ENCODE measurements at places on chromosomes 11 and 22.

DNA sequence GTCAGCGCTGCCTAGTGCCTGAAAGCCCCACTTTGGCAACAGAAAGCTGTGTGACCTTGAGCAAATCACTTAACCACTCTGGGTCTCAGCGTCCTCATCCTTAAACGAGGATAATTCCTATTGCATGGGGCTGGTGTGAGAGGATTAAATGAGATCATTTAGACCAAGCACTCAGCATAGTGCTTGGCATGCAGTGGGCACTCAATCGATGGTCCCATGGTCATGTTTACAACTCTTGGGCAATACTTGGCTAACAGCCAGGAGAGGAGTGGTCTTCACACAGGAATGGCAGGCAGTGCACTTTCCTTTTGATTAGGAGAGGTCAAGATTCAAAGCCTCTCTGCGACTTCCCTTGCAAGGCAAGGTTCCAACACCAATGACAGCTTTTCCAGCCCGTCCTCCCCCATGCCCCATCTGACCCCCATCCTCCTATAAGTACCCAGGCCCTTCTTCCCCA, 14.1 kb downstream of the TNKS1BP1 start:
- no peak for DNase-seq

DNA sequence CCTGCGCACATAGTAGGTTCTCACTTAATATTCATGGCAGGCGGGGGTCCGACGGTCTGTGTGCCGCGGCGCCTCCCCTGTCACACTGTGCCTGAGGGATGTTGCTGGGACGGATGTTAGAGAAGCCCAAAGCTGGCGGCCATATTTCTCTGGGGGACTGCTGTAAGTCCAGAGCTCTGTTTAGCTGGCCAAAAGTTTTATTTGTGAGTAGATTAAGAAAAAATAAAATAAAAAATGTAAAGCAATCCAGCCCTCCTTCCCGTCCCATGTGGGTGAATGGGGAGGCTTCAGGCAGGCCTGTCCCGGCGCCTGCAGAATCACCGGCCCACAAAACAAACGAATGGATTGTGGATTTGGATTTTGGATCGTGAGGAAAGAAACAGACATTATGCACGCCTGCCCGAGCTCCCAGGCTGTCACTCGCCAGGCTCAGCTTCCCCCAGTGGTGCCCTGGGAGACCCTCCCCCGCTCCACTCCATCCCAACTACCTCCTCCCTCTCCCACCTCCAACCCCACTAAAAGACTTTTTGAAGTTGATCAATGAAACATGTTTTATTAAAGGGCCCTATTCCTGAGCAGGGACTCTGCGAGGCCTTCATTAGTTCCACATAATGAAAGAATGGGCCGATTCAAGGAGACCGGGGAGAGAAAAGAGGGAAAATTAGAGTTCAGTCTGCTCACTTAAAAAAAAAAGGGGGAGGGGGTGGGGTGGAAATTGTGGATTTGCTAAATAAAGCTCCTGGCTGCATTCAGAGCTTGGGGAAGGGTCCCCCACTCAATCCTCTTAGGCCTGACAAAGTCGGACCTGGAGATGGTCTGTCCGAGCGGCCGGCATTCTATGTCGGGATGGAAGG, 20.4 kb upstream of the SCUBE1 start:
- no peak for DNase-seq

GRCh38 chr22:24404561-24405275, 22.7 kb upstream of the ADORA2A start:
- DNase-seq: no peak

DNA sequence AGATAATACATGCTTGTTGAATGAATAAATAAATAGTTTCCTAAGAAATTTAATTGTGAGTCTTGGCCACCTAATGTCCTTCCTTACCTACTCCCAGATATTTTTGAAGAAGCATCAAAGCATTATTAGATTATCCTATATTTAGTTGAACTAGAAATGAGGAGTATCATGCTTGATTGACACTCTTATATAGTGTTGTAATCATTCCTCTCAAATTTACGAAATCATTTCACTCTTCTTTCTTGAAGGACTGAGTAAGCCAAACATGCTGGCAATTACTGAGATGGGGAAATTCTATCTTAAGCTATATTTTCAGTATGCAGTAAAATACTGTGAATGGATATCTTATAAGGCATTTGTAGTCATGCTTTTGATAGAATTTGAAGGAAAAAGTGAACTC, 189.0 kb downstream of the LUZP2 start:
- DNase-seq: no peak

GRCh38 chr22:25735650-25736049, 6.3 kb upstream of the MYO18B start:
- DNase-seq: no peak

DNA sequence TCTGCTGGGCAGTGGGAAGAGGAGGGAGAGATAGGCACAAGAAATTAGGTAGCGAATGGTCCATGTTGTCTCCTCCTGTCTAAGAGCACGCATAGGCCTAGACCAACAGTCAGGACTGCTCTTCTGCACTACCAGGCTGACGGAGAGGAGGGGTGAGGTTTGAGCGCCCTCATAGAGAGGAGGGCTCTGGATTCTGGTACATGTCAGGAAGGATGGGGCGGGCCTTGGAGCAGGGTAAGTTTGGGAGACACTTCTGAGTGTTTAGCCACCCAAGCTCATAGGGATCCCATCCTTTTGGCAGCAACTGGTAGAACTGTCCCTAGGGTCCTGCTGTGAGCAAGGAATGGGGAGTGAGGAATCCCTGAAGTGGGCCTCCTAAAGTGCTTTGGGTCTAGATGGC, 60.4 kb downstream of the KCNC1 start:
- DNase-seq: no peak

GRCh38 chr11:45525393-45525792, 140.0 kb downstream of the CHST1 start:
- no peak for DNase-seq

DNA sequence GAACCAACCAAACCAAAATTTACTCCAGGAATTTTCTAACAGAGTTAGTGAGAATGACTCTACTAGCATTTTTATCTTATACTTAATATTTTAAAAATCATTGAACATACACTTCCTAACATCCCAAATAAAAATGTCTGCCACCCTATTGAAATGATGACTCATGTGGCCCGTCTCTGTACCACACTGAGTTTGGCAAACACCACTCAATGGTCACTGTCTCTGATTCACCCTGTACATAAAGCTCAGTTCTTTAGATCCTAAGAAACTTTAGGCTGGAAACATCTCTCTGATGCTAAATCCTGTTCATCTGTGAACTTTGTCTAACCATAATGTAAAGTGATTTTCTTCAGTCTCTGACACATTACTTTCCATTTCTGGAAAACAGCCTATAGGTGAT, 182.0 kb downstream of the CWF19L2 start:
- no peak for DNase-seq

DNA sequence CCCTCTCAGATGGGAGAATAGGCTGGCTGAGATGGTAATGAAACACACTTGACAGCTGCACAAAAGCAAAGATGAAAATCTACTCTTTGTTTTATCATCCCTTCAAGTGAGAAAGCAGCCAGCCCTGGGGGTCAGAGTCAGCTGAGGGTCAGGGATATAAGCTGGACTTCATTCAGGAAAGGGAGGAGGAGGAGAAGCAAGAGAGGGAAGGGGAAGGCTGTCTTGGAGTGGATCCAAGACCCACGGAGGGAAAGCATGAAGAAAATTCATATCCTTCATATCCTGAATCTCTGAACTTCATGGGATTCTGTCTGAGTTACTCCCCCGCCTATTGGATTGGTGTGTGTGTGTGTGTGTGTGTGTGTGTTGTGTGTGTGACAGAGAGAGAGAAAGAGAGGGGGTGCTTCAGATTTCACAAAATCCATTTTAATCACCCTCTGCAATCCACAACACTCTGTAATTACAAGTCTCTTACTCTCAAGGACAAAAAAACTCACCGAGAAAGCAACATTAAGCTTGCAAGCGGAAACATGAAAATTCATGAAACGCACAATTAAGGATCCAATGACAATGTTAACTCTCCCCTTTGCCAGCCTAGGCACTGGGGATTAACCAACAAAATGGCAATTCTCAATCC, 327.7 kb downstream of the TENM4 start:
- peak; percentile 51 for DNase-seq

All from right hindlimb (tissue), 1 donor.